ENCODE measurements at places on chromosomes 6 and 20.

- DNase-seq: peak; percentile 34
Measured at GRCh38 chr6:111210194-111210728, 123.0 kb downstream of the SLC16A10 start.

DNA sequence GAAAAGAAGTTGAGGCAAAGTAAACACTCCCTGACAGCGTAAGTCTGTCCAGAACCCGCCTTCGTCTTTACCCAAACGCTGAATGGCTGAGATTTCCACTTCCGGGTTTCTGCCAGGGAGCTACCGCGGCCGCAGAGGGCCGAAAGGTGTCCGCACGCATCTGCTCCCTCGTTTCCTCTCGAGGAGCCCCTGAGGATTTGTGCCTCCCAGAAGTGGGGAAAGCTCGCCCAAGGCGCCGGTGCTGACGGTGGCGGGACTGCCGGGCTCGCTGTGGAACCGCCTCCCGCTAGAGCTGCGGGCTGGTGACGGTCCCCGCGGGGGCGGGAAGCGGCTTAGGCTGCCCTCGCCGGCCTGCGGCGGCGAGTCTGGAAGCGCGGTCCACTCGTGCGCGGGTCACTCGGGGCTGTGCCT lies 1760.2 kb upstream of the DEFB115 start:
- DNase-seq: no peak

- no peak for DNase-seq
Measured at GRCh38 chr6:89987830-89988229, 93.6 kb downstream of the GJA10 start.

DNA sequence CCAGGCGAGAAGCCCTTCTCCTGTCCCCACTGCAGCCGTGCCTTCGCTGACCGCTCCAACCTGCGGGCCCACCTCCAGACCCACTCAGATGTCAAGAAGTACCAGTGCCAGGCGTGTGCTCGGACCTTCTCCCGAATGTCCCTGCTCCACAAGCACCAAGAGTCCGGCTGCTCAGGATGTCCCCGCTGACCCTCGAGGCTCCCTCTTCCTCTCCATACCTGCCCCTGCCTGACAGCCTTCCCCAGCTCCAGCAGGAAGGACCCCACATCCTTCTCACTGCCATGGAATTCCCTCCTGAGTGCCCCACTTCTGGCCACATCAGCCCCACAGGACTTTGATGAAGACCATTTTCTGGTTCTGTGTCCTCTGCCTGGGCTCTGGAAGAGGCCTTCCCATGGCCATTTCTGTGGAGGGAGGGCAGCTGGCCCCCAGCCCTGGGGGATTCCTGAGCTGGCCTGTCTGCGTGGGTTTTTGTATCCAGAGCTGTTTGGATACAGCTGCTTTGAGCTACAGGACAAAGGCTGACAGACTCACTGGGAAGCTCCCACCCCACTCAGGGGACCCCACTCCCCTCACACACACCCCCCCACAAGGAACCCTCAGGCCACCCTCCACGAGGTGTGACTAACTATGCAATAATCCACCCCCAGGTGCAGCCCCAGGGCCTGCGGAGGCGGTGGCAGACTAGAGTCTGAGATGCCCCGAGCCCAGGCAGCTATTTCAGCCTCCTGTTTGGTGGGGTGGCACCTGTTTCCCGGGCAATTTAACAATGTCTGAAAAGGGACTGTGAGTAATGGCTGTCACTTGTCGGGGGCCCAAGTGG lies 5.3 kb downstream of the SNAI1 start:
- DNase-seq: no peak

- no peak for DNase-seq
Measured at GRCh38 chr6:21414065-21414464, 179.5 kb upstream of the SOX4 start.

Measured in H9 (cell line).